ENCODE measurements at places on chromosomes 1 and 21.

DNA sequence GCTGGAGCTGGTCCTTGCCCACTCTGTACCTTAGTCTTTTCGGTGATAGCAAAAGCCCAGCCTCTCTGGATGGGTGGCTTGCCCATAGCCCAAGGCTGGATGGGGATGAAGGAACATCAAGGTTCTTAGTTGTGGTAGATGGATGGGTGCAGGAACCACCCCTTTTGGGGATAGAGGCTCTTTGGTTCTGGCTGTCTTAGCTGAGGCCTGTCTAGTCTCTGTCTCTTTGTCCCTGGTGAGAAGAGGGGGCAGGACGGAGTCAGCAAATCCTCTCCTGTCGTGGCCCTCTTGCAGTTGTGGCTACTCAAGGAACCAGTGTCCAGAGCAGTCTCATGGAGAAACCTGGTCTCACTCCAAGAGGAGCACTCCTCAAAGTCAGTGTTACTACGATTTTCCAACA lies 8.5 kb downstream of the VANGL2 start:
- no peak for DNase-seq

DNA sequence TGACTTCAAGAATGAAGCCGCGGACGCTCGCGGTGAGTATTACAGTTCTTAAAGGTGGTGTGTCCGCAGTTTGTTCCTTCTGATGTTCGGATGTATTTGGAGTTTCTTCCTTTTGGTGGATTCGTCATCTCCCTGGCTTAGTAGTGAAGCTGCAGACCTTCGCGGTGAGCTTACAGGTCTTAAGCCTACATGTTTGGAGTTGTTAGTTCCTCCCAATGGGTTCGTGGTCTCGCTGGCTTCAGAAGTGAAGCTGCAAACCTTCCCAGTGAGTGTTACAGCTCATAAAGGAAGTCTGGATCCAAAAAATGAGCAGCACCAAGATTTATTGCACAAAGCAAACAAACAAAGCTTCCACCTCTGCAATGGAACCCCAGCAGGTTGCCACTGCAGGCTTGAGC lies 14.7 kb downstream of the LDLRAD1 start:
- no peak for DNase-seq

GRCh38 chr1:76820028-76820427 lies 47.3 kb upstream of the ST6GALNAC5 start:
- no peak for DNase-seq

- DNase-seq, result no peak
These were observed 54.1 kb downstream of the DTL start for GRCh38 chr1:212089560-212090163.

- DNase-seq, result no peak
These were observed 115.7 kb upstream of the UBE2U start for GRCh38 chr1:64087768-64088167.
